ENCODE measurements at places on chromosomes 2 and 18.

DNA sequence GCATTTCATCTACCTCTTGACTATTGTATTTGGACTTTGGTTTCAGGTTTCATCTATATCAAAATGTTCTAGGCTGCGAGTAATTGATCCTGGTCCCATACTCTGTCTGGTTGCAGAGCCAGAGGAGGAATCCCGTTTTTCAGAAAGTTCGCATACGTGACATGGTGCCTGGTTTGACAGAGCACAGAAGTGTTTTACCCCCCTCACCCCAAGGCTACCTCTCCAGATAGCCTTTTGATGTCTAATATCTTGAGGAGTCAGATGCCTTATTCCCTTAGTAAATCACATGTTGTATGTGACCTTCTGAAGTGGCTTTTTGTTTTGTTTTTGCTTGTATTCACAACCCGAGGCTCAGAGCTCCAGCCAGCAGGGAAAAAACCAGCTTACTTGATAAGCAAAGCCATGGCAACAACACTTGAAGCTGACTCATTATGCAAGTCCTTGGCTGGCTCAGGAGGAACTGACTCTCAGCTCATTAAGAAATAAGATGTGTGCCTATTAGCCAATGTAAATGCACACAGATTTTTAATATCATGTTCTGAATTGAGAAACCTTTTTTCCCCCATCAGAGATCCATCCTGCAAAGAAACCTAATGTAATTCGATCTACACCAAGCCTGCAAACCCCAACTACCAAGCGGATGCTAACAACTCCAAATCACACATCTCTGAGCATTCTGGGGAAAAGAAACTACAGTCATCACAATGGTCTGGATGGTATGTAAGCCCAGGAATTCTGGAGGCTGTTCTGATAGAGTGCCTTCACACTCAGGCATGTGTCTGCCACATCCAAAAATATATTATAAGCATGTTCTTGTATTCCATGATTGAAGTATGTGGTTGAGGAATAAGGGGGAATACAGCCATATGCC lies 41.4 kb downstream of the OXER1 start:
- DNase-seq = no peak

DNA sequence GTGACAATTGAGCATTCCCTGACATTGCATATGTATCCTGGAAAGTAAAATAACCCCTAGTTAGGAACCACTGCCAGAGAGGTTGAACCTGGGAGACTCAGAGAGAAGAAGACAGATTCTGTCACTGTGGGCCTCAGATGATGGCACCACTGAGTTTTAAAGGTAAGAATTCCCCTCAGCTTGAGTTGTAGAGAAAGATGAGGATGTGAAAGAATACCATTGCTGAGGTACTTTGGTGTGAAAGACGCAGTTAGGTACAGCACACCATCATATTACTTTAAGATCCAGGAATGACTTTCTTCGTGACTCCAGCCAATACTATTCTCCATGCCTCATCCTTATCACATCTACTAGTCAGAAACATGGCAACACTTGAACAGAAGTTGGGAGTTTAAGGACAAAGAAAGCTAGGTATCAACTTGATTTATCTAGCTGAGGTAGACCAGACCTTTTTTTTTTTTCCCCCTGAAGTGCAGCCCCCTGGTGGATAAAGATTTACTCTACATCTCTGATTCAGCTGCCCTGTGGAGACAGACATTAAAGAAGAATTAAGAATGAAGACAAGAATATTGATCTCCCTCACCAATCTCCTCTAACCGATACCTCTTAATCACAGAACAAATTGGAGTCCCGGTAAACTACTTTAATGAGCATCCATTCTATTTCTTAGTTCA lies 630.5 kb upstream of the FANCL start:
- no peak for DNase-seq

DNA sequence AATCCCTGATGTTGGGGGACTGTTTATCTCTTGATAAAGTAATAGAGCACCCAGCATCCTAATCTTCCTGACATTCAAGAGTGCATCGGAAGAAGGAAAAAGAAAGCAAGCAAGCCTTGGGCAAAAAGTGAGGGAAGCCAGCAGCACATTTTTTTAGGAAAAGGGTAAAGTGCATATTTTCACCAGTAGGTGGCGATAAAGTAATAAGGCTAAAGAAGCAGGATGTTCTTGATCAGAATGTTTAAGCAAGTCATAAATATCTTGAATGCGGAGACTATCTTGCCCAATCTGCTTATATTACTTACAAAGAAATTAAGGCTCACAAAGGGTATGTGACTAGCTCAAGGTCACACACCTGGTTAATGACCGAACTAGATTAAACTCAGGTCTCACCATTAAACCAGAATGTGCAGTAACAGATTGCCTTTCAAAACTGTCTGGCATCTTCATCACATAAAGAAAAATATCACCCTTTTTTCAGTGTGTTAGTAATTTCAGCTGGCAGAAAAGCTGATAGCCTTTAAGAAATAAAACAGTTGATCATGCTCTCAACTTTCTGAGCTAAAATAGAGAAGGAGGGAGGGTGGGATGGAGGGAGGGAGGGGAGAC lies 83.8 kb downstream of the VIT start:
- no peak for DNase-seq

GRCh38 chr2:135820003-135820618 lies 16.9 kb downstream of the LCT start:
- DNase-seq = peak; percentile 14

GRCh38 chr2:11621410-11621809 lies 48.6 kb downstream of the NTSR2 start:
- DNase-seq = no peak

GRCh38 chr2:225052703-225053102 lies 10.4 kb upstream of the DOCK10 start:
- no peak for DNase-seq

DNA sequence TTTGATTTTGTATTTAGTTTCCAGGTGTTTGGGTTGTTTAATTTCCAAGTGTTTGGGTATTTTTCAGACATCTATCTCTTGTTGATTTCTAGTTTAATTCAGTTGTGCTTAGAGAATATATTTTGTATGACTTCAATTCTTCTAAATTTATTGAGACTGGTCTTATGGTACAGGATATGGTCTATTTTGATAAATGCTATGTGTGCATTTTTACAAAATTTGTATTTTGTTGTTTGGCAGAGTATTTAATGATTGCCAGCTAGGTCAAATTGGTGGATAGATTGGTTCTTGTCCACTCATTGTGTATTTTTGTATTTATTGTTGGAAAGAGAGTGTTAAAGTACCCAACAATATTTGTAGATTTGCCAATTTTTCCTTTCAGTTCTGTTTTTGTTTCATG lies 23.7 kb upstream of the LAMA1 start:
- DNase-seq = no peak

DNA sequence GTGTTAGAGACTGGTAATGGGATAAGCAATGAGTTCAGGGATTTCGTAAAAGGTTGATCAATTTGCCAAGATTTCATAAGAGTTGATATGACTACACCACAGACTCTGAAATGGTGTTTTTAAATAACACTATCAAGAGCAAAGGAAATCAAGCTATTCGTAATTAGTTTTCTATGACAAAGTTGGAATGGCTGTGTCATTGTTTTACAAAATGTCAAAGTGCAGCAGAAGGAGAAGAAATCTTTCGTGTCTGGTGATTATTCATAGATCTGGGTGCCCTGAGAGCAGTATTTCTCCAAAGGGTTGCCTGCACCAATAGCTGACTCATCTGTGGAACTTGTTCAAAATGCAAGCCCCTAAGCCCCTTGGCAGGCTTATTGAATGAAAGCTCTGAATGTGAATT lies 70.1 kb downstream of the NABP1 start:
- DNase-seq = no peak

- no peak for DNase-seq
These were observed 101.8 kb upstream of the HDAC4 start for GRCh38 chr2:239502430-239503186.

- no peak for DNase-seq
These were observed 297.5 kb upstream of the RGPD4 start for GRCh38 chr2:107529146-107529545.

GRCh38 chr2:88053296-88053695 lies 2.3 kb downstream of the KRCC1 start:
- no peak for DNase-seq

GRCh38 chr18:57455576-57456129 lies 20.5 kb downstream of the ONECUT2 start:
- DNase-seq = no peak

- no peak for DNase-seq
These were observed 83.2 kb downstream of the THNSL2 start for GRCh38 chr2:88253375-88253774.

DNA sequence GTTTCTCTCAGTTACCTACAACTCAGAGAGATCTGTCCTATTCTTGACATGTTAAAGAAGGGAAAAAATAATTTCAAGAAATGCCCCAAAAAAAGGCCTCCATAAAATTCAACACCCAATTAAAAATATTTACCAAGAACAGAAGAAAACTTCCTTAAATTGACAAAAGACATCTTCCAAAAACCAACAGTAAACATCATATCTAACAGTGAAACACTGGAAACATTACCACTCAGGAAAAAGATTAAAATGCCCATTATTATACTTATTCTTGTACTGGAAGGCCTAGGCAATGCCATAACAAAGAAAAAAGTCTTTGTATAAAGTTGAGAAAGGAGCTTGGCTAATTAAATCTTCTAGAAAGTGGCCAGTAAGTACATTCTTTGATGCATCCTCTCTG lies 7.2 kb downstream of the DTNB start:
- no peak for DNase-seq

GRCh38 chr2:85213404-85213803 lies 80.2 kb downstream of the TCF7L1 start:
- DNase-seq = no peak

DNA sequence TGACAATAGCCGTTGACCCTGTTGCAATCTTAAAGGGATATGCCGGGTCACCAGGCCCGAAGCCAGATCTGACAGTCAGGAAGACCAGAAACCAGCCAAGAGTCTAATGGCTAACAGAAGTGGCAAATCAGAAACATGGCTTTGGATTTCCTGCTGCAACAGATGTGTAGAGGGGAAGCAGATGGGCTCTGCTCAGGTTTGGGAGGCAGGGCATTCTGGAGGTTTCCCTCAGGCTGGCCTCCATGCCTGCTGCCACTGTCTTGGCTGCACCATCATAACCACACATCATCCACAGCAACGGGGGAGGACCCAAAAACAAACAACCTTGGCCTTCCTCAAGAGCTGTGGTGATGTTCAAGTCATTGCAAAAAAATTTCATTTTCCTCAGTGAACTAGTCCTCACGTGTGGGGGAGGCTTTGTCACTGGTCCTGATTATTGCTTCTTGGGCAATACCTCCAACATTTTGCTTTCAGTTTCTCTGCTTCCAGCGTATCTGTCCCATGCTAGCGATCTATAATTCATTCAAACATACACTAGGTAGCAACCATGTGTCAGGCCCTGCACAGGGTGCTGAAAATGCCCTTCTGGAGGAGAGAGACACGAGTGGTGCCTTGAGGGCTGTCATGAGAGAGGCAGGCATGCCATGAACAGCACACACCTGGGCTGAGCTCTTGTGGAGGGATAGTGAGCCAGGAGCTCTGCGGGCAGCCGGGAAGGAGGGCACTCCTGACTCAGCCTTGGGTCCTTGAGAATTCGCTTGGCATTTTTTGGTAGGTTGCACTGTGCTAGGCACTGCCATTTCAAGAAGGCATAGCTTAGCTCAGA lies 48.2 kb upstream of the LGALSL start:
- DNase-seq = no peak

DNA sequence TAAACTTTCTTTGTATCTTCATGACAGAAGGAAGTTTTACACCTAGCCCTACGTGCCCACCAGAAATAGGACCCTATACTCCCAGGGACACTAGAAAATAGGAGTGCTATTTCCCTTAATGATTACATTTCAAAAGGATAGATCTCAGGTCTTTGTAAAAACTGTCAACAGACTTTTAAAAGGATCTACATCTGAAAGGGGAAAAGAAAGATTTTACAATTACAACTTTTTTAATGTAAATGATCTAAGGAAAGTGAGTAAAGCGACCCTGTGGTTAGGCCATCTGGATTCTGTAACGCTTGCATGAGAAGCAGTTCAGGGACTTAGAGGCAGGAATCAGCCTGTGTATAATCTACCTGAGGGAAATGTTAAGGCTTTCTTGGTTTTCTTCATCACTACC lies 431.8 kb upstream of the MC4R start:
- DNase-seq = no peak

- DNase-seq = no peak
These were observed 249.3 kb upstream of the AGAP1 start for GRCh38 chr2:235244255-235245220.
